Nephron progenitor cell (in vitro differentiated cells): ENCODE measurements at places on chromosomes 3 and 15.
A peak's percentile ranks its signal among the peaks of the same experiment; 100 is the strongest.

GRCh38 chr15:80776420-80777045 is 2.6 kb upstream of the CEMIP start:
- DNase-seq: peak; percentile 80

DNA sequence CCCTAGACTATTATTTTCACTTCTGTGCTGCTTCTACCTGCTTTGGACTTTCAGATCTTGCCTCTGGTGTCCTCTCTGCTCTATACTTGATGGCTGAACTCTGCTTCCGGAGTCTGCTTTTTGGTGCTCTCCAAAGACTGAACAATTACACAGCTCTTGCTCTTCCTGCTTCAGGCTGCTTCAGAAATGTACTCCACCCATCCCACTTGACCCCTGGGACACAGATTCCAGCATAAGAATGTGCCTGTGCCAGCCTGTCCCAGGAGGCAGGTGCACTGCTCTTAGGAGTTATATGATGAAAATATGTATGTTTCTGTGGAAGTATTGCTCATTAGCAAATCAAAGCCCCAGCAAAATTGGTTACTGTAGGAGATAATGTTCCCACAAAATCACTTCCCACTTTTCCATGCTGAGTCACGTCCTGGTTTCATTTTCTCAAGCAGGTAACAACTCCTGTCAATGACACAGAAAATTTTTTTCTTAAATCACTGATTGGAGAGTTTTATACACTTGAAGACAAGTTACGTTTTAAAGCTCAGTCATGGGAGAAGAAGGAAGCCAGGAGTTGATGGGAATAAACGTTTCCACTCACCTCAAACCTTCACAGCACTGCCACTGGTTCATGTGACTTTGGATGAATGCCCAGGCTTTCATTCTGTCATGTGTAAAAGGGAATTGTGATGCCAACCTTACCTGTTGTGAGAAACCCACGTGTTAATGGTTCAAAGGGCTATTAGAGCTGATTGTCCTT is 239.4 kb upstream of the ZPLD1 start:
- no peak for DNase-seq

GRCh38 chr3:52404391-52404790 is 40.5 kb downstream of the SEMA3G start:
- no peak for DNase-seq

- no peak for DNase-seq
These were observed 63.9 kb downstream of the NMD3 start for GRCh38 chr3:161284989-161285388.

- no peak for DNase-seq
These were observed 30.1 kb downstream of the GREM1 start for GRCh38 chr15:32747921-32748342.

DNA sequence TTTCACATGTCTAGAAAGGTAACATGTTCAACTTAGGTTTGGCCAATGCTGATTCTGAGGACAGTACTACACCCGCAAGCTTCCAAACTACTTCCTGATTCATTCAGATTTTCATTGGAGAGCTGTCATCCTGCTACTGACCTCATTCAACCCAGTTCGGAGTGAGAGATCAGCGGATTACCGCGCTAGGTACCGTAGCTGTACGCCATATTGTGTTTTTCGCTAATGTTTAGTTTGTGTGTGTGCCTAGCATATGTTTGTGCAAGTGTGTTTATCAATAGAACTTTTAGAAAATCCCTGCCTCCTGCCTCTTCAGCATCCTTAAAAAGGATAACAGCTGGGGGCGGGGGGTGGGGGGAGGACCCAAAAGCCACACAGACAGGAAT is 1.1 kb downstream of the ZBTB20 start:
- DNase-seq: peak; percentile 6

- no peak for DNase-seq
These were observed 7.4 kb downstream of the RAB8B start for GRCh38 chr15:63196842-63197241.

- DNase-seq: no peak
These were observed 78.8 kb upstream of the CTNNB1 start for GRCh38 chr3:41120460-41120859.

- no peak for DNase-seq
These were observed 27.2 kb downstream of the AKAP13 start for GRCh38 chr15:85407421-85408269.

GRCh38 chr3:27094721-27095120 is 274.5 kb downstream of the NEK10 start:
- DNase-seq: no peak

DNA sequence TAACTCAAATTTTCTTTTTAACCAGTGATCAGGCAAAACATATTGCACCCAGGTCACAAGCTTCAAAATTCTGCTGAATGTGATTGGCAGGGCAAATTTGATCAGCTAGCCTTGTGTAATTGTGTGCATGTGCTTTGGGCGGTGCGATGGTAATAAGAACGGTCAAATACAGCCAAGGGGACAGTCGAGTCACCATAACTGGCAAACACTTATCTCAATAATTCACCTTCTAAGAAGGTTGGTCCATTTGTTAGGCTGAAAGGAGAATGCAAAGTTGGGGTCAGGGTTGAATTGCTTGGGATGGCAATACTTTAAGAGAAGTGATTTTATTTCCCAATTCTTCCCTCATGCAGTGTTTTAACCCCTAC is 302.4 kb upstream of the PDZRN3 start:
- DNase-seq: no peak

DNA sequence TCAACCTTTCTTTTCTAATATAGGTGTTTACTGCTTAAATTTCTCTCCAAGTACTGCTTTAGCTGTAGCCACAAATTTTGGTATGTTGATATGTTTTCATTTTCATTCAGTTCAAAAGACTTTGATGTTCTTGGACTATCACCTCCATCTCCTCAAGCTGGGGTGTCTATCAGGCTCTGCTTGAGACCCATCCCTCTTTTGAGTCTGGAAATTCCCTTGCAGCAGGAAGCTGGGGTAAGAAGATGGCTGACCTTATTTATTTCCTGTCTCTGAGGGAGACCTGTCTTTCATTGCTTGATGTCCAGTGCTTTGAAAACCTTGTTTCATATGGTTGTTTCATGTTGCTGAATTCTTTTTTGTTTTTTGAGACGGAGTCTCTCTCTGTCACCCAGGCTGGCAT is 60.5 kb upstream of the ADPGK start:
- DNase-seq: no peak

GRCh38 chr15:29534378-29534777 is 264.8 kb upstream of the NSMCE3 start:
- DNase-seq: no peak

DNA sequence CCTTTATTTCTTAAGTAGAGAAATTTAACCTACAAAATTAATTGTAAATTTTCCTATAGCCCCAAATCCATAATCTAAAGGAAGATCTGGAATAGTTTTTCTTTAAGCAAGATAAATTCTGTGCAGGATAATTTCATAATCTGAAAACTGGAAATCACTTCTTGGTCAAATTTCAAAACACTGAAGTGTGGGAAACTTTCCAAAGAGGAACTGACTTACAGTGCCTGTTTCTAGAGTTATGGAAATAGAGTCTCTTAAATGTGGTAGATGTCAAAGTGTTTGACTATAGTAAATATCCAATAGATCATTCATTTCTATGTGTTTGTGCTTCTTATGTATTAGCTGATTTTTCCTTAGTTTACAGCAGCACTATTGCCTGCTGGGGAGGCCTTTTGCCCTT is 1.6 kb upstream of the P2RY13 start:
- no peak for DNase-seq
